ENCODE measurements at places on chromosomes 5 and 9.

DNA sequence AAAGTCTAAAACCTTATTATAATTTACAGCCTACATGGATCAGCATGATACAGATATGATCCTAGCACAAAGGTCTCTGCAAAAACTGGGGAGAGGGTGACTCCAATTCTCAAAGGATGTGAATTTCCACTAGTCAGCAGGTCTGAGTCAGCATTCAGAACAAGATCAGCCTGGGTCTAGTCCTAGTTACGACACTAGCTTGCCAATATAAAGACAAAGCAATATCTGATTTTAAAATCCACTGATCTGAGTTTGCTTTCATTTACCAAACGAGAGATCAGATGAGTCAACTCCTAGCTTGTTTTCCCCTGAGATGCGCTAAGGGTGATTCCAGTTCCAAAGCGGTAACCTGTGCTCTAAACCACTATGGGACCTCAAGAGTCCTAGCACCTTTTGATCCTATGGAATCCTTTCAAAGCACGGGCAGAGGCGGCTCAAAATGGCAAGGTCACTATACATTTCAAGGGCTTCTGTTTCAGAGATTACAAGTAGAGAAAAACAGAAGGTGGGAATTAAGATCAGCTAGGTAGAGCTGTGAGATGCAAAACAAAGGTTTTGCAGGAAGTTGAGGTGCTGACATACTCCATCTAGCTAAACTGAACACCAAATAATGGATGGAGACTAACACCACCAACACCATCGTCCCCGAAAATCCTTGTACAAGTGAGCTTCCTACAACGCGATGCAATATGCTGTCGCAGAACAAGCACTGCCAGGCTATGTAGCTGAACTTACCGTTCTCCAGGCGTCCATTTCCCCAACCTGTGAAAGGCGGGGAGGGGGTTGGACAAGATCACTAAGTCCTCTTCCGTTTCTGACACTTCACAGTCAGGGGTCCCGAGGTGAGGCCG lies 906 bp downstream of the SLC25A51 start:
- no peak for DNase-seq

GRCh38 chr5:116343961-116344360 lies 230.7 kb downstream of the SEMA6A start:
- no peak for DNase-seq

- DNase-seq: no peak
Observed at GRCh38 chr5:108818613-108819272, 71.0 kb downstream of the FER start.

DNA sequence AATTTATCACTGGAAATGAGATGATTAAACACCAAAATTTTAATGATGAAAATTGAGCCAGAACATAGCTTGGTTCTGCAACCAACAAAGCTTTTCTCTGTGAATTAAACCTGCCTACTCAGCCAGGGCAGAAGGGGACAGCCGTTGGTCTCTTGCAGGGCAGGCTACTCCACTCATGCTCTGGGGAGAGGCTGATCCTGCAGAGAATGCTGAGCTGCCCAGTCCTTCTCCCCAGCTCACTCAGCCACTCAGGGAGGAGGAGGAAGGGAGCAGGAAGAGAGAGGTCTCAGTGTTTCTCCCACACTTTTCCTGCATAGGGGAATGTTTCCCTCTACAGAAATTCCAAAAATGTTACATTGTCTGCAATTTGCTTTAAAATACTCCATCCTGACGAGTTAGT lies 40.4 kb upstream of the HMHB1 start:
- no peak for DNase-seq

- no peak for DNase-seq
Observed at GRCh38 chr9:28688172-28688571, 1114.9 kb upstream of the C9orf72 start.

DNA sequence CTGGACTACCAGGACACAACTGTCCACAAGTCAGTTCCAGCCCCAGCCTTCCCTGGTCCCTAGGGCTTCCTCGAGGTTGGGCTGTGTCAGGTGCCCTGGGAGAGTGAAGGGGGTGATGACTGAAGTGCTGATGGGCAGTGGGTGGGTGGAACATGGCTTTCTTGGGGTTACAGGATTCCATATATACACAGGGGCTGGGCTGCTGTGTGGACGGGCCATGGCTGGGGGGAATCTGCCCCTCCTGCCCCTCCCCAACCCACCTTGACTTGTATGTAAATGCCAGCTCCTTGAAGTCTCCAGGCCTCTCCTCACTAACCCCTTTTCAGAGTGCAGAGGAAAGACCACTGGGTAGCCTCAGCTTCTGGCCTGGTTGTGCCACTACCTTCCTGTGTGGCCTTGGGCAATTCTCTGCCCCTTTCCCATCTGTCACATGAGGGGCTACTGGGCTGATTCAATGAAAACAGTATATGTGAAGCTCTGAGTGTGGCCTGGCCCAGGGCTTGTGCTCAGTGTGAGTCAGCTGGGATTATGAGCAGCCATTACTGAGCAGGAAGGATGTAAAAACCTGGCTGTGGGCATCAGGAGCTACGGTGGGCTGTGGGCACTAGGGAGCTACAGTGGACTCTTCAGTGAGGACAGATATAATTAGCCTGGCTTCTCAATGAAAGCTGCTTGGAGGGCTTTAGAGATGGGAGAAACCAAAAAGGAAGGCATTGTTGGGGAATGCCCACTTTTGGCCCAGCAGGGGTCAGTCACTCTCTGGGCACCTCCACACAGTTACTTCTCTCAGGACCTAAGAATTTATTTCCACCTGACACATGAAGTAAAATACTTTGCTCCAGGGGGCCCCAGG lies 23.3 kb downstream of the PITX1 start:
- no peak for DNase-seq

GRCh38 chr9:79800578-79800977 lies 228.8 kb downstream of the TLE4 start:
- no peak for DNase-seq

DNA sequence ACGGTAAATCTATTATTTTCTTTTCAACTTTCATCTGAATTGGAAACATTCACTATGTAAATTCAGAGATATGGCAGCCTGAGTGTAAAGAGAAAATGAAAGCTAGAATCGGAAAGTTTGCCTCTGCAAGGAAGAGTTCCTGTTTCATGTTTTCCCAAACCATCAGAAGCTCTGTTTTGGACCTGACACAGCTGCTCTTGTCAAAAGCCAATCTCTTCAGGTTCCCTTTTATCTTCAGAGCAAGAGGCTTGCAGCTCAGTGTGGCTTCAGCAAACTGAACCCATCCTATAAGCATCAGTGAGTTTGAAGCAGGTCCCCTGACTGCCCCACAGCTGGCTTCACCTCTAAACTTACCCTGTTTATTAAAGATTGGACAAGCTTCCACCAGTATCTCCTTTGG lies 1099.7 kb downstream of the DTWD2 start:
- DNase-seq: no peak

DNA sequence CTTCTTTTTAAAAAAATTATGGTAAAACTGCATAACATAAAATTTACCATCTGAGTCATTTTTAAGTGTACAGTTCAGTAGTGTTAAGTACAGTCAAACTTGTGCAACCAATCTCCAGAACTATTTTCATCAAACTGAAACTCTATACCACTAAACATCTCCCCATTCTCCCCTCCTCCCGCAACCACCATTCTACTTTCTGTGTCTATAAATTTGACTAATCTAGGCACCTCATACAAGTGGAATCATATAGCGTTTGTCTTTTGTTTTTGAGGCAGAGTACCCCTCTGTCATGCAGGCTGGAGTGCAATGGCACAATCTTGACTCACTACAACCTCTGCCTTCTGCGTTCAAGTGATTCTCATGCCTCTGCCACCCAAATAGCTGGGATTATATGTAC lies 24.0 kb upstream of the EBF1 start:
- no peak for DNase-seq

- no peak for DNase-seq
Observed at GRCh38 chr9:115237385-115237998, 119.5 kb upstream of the TNC start.

Data from midbrain (tissue), 1 donor.